NCI-H187 (cell line): ENCODE measurements at places on chromosomes 6 and 20.

GRCh38 chr20:9458138-9458796 lies 56.1 kb upstream of the LAMP5 start:
- no peak for DNase-seq

GRCh38 chr20:326645-327185 lies 1.4 kb downstream of the SOX12 start:
- no peak for DNase-seq

GRCh38 chr6:130136798-130137197 lies 86.0 kb downstream of the SAMD3 start:
- DNase-seq, result no peak

DNA sequence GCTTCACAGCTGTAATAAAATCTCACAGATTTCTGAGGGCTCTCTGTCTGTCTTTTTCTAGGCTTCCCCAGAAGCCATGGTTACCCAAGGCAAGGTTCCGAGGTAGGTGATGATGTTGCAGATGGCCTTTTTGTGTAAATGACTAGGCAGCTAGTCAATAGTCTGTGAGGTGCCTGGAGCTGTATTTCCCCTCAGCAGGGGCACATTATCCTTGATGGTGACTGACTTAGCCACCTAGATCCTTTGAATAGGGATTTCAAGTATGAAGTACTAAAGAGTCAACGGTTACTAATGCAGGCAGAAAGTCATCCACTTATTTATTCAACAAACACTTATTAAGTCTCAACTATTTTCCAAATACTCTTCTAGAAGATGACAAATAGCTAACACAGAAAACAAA lies 49.3 kb upstream of the L3MBTL3 start:
- DNase-seq, result no peak

GRCh38 chr6:142635130-142635529 lies 309.8 kb downstream of the HIVEP2 start:
- DNase-seq, result no peak

- no peak for DNase-seq
Measured at GRCh38 chr20:58213716-58214115, 14.7 kb downstream of the ANKRD60 start.

DNA sequence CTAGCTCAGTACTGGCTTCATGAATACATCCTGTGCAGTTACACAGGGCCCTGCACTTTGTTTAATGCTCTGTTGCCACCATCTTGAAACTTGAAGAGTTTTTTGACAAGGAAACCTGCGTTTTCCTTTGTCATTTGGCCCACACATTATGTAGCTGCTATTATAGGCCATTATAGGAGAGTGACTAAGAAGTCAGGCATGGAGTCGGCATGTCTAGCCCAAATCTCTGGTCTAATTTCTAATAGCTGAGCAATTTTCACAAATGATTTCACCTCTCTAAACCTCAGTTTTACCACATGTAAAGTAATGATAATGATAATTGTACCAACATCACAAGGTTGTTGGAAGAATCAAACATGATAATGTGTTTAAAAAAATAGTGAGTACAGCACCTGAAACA lies 67.1 kb upstream of the MYLIP start:
- DNase-seq, result no peak

DNA sequence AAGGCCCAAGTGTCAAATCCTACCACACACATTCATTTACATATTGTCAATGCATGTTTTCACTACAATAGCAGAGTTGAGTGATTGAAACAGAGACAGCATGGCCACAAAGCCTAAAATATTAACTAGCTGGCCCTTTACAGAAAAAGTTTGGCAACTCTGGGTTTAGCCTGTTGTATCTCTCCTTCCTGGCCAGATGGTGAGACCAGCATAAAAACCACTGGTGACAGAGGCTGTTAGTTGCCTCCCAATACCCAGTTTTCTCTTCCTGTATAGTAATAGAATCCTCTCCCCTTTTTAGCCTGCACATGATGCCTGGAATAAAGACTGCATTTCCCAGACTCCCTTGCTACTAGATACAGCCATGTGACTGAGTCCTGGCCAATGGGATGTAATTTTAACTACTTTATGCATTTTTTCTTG lies 100.0 kb upstream of the TAB2 start:
- DNase-seq, result no peak

- DNase-seq, result no peak
Measured at GRCh38 chr6:157289764-157290163, 33.6 kb downstream of the TMEM242 start.

DNA sequence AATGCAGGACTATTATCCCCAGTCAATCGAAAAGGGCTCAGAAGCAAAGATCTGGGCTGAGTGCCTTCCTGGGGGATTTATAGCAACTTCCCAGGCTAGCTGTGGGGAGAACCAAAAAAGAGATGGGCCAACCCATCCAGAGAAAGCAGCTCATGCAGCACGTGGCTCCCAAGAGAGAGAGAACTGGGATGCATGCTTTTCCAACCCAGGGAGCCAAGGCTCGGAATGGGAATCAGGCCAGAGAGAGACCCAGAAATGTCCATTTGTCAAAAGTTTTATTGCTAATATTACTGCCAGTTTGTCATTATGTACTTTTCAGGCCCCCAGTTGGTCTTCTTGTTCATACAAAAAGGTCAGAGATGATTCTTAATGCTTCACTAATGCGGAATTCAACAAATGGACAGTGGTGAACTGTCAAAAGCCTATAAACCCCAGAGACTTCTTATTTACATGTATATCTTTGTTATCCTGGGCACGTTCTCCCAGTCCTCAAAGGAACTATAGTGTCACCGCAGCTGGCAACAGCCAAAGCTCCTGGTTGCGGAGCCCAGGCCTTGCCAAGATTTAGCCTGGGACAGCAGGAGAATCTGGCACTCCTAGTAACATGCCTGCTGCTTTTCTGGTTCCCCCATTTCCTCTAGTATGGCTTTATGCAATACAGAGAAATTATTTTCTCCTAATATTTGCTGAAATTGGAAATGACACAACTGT lies 139.1 kb upstream of the POU3F2 start:
- no peak for DNase-seq

DNA sequence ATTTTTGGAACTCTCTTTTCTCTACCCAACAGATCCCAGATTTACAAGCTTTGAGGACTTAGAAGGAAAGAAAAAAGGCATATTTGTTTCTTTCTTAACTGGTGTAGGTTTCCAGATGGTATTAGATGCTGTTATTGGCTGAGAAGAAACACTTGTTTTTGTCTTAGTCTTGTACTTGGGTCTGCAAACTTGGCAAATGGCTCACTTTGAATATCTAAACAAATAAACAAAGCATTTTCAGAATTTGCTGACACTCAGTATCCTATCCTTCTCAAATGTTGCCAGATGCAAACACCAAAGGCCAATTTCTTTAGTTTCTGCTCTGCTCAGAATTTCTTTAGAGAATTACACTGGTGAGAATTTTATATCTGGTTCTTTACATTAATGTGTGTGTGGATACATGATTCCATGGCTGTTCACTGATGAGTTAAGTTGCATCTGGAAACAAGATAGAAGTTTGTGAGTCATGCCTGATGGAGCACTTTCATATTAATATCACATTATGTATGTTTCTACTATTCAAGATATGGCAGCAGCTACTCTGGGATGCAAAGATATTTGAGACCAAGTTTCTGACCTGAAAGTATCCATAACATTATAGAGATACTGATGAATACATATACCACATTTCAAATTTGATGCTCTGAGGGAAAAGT lies 43.7 kb upstream of the CEP162 start:
- DNase-seq, result no peak

DNA sequence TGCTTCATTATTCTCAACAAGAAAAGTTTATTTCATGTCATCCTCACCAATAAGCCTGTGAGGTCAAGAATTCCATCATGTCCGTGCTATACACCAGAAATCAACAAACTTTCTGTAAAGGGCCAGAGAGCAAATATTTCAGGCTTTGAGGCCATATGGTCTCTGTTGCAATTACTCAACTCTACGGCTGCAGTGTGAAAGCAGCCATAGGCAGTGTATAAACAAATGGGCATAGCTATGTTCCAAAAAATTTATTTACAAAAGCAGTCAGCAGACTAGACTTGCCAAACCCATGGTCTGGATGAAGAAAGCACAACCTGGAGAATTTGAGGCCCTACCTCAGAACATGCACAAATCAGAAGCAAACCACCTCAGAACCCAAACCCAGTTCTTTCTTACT lies 118.5 kb downstream of the PCSK2 start:
- no peak for DNase-seq

DNA sequence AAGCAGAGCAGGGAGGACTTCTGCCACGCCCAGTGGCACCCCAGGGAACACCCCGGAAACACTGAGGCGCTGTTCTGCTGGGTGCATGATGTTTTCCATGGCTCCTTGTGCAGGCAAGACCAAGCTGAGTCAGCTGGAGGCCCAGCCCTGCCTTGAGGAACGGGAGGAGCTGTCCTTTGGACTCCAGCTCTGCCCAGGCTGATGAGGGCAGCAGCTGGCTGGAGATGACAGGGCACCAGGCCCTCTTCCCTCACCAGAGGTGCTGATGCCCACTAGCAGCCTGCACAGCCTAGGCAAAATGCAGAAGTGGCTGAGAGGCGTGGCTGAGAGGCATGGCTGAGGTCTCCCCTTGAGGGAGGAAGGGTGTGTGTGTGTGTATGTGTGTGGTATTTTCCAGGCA lies 2.4 kb downstream of the C6orf132 start:
- no peak for DNase-seq

DNA sequence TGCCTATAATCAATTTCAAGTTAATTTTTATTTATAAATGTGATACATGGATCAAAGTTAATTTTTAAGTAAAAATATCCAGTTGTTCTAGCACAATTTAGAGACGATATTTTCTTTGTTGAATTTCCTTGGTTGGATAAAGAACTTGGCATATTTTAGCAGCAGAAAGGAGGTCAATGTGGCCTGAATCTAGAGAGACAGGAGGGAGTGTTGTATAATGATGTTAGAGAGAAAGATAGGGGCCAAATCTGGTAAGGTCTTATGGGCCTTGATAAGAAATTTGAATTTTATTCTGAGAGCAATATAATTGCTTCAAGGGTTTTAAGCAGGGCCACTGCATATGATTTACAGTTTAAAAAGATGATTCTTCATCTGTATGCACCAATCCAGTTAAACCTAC lies 79.4 kb upstream of the OGFRL1 start:
- no peak for DNase-seq

GRCh38 chr20:17479063-17479657 lies 52.0 kb downstream of the BFSP1 start:
- DNase-seq, result no peak

GRCh38 chr6:13605634-13606033 lies 9.5 kb upstream of the NOL7 start:
- DNase-seq, result no peak

DNA sequence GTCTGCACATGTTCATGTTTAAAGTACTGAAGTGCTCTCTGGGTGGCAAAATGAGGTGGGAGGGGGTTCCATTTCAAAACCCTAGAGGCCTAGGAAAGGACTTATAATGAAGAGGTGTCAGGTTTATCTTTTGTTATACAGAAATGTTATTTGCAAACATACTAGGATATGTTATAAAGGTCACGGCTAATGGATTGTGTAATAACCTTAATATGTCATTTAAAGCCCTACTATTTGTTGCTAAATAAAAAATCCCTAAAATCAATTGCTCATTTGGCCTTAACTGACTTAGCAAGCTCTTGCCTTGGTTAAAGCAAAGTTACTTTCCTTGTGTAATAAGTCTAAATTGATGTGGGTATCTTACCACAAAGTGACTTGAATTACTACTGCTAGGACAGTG lies 8.8 kb downstream of the NKX2-4 start:
- no peak for DNase-seq

DNA sequence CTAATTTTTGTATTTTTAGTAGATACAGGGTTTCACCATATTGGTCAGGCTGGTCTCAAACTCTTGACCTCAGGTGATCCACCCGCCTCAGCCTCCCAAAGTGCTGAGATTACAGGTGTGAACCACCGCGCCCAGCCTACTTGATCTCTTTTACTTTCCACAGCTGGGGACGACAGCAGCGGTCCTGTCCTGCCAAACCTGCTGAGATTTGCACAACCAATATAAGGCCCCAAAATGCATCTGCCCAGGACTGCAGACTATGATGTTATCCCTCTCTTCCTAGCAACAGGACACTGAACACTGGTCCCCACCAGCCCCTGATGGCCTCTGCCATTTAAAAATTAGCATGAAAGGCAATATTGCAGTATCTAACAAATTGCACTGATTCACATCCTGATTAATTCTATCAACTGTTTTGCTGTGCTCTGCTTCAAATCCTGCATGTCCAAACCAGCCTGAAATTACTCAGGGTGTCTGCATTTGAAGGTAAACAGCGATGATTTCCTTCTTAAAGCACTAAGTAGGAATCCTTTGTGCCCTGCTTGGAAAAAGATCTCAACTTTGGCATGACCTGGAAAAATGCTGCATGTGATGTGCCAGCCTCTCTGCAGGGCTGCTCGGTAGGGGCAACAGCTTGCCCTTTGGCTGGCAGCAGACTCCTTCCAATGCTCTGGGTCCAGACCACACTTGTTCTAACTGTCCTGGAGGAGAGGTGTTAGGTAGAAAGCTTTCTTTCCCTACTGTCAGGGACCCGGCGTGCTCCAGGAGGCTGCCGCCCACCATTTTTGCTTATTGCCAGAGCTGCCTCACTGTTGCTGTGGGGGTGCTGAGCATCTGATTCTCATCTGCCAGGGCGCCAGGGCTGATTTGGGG lies 27.4 kb upstream of the PXDC1 start:
- DNase-seq, result no peak

DNA sequence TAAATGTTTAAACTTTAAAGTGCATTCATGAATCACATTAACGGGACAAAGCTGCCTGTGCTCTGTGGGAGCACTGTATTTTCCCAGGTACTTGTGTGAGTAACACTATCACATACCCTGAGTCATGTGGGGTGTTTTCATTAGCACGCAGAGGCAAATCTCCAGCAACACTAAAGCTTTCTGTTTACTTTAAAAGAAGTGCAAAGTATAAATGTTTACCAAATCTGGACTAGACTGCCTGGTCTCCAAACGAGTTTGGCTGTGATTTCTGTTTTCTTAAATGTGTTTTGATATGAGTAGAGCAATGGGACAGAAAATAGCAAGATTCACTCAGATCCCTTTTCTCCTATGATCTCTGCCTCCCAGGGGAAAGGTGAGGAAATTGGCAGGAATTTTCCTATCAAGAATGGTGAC lies 28.8 kb upstream of the RIPPLY2 start:
- DNase-seq, result no peak

DNA sequence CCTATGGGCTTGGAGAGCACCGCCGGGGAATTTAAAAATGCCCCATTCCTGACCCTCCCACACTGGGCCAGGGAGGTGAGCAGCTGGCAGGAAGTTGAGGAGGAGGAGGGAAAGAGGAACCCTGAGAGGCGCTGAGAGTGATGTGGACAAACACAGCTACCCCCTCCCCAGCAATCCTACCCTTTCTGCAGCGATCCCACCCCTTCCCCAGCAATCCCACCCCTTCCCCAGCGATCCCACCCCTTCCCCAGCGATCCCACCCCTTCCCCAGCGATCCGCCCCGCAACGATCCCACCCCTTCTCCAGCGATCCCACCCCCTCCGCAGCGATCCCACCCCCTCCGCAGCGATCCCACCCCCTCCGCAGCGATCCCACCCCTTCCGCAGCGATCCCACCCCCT lies 111.6 kb downstream of the SYCP2 start:
- DNase-seq, result no peak

GRCh38 chr6:43885399-43886066 lies 115.5 kb downstream of the VEGFA start:
- no peak for DNase-seq

GRCh38 chr6:26113570-26113969 lies 26.3 kb downstream of the HFE start:
- no peak for DNase-seq

- peak; percentile 78 for DNase-seq
Measured at GRCh38 chr6:79868098-79868722, 79.1 kb downstream of the ELOVL4 start.

GRCh38 chr20:47276851-47277534 lies 79.5 kb downstream of the ZMYND8 start:
- no peak for DNase-seq
